NCI-H1930 (cell line): ENCODE measurements at places on chromosomes 5 and 9.
A peak's percentile ranks its signal among the peaks of the same experiment; 100 is the strongest.

DNA sequence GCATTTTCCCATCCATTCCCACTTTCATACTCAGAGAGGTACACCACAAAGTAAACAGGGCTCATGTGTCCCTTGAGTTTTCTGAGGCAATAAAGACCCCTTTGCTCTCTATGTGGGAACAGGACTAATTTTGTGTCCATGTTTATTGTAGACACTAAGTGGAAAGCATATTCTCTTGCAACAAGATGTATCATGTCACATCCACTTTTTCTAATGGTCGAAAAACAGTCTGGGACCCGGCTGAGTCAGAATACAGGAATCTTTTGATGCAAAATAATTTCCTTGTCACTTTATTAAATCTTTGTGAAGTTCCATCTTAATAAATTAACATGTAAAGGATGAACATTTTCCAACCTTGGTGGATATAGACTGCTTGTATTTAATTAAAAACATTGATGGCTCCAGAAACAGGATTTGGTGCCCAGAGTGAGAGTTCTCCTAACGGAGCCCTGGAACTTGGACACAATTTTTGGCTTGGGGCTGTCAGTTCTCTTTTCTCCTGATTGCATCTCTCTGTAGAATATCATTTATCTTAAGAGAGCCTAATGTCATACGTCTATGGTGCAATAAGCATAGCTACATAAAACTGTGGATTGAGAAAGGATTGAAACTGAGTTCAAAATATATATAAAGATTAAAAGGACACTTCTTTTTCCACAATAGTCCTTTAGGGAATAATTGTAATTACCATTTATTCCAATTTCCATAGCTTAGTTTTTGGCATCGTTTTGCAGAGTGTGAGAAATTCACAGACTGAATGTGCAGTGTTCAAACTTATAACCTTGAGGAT, 1116.7 kb upstream of the SEMA6A start:
- no peak for DNase-seq

DNA sequence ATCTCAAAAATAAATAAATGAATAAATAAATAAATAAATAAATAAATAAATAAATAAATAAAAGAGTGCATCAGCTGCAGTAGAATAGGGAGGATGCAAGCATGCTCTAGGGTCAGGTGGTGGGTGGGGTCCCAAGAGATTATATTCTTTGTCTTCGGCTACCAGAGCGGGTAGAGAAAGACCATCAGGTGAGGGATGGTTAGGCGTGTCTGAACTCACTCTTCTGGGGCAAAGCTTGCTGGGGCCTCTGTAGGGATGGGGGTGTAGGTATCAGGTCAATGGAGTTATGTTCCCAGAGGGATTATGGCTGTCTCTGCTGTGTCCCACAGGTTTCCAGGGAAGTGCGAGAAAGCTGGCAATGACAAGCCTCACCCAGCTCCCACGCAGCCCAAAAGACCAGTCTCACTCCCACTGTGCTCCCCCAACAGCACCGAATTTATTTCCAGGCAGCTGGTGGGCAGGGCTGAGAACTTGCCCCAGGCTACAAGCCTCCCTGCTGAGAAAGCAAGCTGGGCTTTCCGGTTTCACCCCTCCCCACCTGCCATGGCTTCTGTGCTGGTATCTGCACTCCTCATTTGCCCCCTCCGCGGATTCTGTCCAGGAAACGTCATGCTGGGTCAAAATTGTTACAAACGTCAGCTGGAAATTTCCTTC, 180.8 kb downstream of the LURAP1L start:
- DNase-seq, result no peak

- DNase-seq, result peak; percentile 0
Measured at GRCh38 chr5:138789771-138790242, 36.6 kb downstream of the CTNNA1 start.

DNA sequence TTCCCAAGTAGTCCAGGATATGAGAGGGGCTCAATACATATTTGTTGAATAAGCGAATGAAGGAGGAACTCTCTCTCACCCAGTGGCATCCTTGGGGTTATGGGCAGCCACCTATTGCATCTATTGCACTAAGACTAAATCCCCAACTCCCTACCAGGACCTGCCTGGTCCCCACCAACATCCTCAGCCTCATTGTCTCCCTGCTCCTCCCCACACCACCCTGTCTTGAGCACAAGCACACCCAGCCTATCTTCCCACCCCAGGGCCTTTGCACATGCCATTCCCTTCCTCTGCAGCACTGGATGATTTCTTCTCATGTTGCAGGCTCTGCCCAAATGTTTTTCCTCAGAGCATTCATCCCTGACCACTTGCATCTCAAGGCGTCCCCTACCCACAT, 133.8 kb downstream of the BARX1 start:
- DNase-seq, result no peak

- DNase-seq, result no peak
Measured at GRCh38 chr9:109597496-109597895, 99.4 kb upstream of the PTPN3 start.

GRCh38 chr5:97618721-97619120, 435.7 kb upstream of the RIOK2 start:
- no peak for DNase-seq

DNA sequence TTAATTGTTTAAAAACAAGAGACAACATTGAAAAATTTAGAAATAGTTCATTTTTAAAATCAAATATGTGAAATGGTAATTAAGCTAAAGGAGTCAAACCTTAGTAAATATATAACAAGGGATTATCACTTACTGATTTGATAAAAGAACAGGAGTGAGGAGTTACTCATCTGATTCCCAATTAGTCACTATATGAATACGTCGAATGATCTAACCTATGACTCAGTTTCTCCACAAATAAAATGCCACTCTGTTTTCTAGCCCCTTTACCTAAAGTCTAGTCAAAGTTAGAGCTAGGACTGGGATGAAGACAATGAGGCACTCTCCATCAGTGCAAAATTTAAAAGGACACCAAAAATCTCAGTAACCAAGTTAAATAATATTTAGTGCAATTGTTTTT, 70.4 kb upstream of the RASEF start:
- no peak for DNase-seq

GRCh38 chr5:176877793-176878331, 21.3 kb downstream of the HK3 start:
- no peak for DNase-seq

DNA sequence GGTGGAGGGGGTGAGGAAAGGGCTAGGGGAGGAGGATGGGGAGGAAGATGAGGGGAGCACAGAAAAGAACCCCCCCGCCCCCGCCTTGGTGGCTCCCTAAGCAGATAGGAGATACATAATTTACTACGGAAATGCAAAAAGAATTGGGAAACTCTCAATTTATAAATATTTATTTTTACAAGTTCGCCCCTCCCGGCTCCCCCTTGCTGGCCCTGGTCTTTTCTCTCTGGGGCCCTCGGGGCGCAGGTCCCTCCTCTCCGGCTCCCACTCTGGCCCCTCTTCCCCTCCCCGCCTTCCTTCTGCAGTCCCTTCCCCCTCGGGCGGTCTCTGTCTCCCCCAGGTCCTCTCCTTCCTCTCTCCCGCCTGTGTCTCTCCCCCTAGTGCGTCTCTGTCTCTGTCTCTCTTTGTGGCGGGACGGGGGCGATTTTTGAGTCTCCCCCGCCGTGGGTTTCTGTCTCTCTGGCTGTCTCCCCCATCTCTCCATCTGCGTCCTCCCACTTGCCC, 173.6 kb upstream of the IER5L start:
- no peak for DNase-seq

- no peak for DNase-seq
Measured at GRCh38 chr9:97638666-97639065, 5.0 kb downstream of the NCBP1 start.

DNA sequence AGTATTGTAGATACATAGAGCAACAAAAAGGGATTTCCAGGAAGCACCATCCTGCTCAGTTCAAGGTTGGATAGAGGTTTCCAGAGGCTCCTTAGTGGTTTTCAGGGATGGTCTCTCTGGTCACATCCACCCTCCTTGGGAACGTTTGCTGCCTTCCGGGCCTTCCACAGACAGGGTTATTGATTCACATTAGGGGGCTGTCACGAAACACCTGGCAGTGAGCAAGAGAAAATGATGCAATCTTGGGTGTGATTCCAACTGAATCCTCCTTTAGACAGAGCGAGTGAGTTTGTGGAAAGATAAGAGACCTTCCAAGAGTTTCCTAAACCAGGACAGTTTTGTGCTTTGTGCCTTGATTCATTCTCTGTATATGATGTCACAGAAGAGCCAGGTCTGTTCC, 43.8 kb upstream of the CTSL start:
- DNase-seq, result no peak

DNA sequence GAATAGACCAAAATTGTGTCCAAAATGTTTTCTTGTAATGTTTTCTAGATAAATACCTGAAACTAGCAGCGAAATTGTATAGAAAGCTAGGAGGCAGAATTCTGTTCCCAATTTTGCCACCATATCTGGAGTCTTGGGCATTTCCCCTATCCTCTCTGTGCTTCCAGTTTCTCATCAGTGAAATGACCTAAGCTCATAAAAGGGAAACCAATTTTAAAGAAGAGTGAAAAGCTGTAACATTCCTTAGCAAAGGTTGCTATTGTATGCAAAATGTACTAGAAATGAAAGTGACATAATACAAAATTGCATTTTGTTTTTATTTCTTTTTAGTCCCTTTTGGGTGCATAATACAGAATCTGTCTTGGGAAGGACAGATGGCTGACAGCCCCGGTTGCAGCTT, 36.8 kb upstream of the CAST start:
- DNase-seq, result no peak

- DNase-seq, result no peak
Measured at GRCh38 chr9:10059044-10059443, 553.8 kb downstream of the PTPRD start.

DNA sequence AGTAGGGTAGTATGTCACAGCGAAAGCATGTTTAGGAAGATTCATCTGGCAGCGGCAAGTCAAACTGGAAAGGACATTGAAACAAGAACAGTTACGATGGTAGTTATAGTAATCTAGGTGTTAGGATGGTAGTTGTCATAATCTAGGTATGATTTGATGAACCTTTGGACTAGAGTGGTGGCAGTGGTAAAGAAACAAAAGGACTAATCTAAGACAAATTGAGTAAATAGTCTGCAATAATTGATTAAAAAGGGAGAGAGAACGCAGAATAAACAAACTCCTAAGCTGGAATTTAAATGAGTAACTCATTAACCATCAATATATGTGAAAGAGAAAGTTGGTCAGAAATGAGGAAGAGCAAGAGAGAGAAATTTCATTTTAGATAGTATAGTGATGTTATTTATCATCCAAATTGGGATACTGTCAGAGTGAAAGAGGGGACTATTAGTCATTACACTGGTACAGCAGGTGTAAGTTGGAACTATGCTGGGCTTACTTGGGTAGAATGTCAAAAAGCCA, 56.8 kb downstream of the MTREX start:
- no peak for DNase-seq

DNA sequence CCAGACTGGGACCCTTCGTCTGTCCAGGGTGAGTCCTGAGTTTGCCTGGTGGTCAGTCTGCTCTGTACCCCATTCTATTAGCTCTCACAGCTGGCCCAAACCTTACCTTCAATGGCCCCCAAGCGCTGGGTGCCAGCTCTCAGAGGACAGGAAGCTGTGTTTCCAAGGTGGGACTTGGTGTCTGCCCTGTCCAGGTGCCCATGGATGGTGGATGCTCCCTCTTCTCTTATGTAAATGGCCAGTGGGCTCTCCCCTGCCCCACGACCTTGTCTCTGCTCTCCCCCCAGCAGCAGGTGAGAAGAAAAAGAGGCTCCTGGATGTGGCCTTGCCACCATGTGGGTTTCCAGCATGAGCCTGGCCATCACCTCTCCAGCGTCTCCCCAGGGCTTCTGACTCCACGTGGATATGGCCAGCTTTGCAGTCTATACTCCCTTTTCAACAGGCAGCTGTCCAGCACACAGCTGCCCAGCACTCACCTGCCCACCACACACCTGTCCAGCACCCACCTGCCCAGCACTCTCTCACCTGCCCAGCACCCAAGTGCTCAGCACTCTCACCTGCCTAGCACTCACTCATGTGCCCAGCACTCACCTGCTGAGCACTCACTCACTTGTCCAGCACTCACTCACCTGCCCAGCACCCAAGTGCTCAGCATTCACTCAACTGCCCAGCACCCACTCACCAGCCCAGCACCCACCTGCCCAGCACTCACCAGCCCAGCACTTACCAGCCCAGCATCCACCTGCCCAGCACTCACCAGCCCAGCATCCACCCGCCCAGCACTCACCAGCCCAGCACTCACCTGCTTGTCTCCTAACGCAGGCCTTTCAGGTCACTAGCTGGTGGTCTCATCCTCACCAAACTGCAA, 136.2 kb upstream of the IRX2 start:
- no peak for DNase-seq

- DNase-seq, result no peak
Measured at GRCh38 chr9:34254966-34255825, 73.9 kb downstream of the KIF24 start.

DNA sequence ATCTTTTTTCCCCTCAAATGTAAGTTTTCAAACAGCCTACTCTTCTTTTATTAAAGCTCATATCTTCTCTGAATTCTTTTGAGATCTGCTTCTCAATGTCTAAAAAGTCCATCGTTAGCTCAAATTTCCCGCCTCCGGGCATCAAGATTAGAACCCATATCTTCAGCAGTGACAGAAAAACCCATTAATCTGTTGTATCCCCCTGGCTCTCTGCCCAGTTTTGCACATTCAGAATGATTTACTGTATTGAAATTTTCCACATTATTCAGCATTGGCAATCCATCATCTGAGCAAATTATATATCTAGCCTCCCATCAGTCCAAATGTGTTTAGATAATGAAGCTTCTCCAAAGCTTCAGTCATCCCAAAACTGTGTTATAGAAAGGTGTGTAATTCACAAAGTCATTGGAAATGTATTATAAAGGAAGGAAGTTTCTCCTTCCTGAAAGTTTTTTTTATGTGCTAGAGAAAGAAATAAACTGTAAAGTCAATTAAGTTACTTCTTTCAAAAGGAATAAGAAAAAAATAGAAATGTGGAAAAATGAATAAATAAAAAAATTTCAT, 849.9 kb downstream of the MAT2B start:
- no peak for DNase-seq

- no peak for DNase-seq
Measured at GRCh38 chr9:100583014-100583802, 5.3 kb downstream of the CAVIN4 start.

- no peak for DNase-seq
Measured at GRCh38 chr5:7759951-7760580, 90.9 kb downstream of the CFAP90 start.

GRCh38 chr9:96651626-96652025, 3.5 kb downstream of the PRXL2C start:
- no peak for DNase-seq

- DNase-seq, result no peak
Measured at GRCh38 chr5:160852049-160852448, at the start of gene ATP10B. TSS of gene ATP10B (minus strand) at chr5:160852211. CDS start at chr5:160688074, 164,137 bp downstream.

DNA sequence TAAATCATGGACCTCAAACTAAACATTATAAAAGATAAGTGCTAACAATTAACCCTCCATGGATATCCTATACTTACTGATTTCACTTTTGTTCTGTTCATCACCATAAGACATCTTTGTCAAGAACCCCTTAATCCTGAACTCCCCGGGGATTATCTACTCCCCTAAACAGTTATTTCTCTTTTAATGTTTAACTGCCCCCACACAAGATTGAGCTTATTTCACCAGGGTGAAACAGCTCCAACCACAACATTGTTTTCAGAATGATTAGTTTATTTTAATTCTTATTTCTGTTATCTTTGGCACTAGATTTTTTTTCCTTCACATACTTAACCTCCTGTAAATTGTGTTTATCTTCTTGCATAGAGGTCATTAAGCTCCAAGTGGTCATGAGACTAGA, 103.2 kb upstream of the HCN1 start:
- no peak for DNase-seq
